ENCODE measurements at places on chromosomes 16 and 17. TPM values are rescaled to one million over a fixed set of nuclear protein-coding genes. Genes with fewer than 3 reads are reported as not detected.

DNA sequence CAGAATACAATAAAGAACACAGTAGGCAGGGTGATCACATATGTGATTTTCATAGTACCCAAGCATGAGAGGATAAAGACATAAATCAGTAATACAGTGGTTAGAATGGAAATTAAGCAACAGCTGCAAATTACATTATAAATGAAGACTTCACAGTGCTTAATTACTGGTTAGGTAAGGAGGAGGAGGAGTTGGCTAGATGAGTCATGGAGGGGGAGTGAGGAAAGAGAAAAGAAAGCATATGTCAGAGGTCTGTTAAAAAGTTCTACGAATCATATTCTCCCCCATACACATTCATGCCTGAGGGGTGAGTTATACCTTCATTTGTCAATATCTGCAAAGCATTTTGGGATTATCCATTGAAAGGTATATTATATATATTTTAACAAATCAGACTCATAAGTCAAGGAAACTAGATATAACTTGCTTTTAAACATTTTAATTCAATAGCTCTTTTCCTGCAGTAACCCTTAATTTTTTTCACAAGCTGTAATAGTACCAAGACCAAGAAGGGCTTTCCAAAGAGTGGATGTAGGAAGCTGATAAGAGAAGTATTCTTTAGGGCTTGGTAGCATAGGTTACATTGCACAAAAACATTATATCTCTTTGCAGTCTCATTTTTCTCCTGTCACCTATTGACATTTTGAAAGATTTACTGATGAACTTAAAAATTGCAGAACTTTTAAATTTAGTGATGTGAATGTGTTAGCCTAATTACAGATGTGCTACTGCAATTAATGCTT, 99.3 kb downstream of the STXBP4 start:
- no peaks in the 10 kb centered on the region for H3K36me3 ChIP-seq
- H3K27me3 ChIP-seq: no peaks in the 10 kb centered on the region
- H3K4me1 ChIP-seq: no peaks in the 10 kb centered on the region
- no peak overlapping the region for H3K27ac ChIP-seq
- no peak overlapping the region for H3K4me3 ChIP-seq

The KRT25 gene
- not detected for total RNA-seq

- H3K4me3 ChIP-seq: no peak overlapping the region
- peaks cover 19% of the 10 kb centered on the region for H3K4me1 ChIP-seq
Observed at GRCh38 chr17:50925296-50925891, 59.2 kb upstream of the TOB1 start.

DNA sequence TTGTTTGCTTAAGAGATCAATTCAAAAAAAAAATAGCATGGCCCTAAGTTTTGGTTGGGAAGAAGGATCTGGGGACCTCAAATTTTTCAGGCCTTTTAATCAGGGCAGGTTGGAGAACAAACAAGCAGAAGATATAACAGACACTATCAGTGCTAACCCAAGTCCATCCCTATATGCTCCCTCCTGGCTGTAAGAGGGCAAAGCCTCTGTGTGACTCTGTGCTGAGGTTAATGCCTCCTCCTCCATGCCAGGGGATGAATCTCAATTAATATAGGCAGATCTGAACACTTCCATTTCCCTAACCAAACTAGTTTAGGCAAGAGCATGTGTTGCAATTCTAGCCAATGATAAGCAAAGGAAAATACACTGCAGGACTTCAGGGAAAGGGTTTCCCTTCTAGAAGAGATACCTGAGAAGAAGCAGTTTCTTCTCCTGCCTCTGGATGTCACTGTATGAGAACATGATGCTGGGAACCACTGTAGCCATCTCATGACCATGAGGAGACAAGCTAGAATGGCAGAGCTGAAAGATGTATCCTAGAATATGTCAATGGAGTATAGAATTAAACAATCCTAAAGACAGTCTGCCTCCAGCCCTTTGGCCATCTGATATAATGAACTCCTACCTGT, 76.0 kb downstream of the CHD9NB start:
- no peaks in the 10 kb centered on the region for H3K4me1 ChIP-seq
- no peaks in the 10 kb centered on the region for H3K27me3 ChIP-seq
- H3K4me3 ChIP-seq: no peak overlapping the region
- no peak for DNase-seq

- no peaks in the 10 kb centered on the region for H3K36me3 ChIP-seq
- DNase-seq: no peak
- H3K4me3 ChIP-seq: no peak overlapping the region
- H3K27ac ChIP-seq: no peak overlapping the region
Observed at GRCh38 chr17:45688820-45689219, 95.3 kb upstream of the CRHR1 start.

The KCNH6 gene
- total RNA-seq: not detected
